ENCODE measurements at places on chromosomes 11 and 22.

DNA sequence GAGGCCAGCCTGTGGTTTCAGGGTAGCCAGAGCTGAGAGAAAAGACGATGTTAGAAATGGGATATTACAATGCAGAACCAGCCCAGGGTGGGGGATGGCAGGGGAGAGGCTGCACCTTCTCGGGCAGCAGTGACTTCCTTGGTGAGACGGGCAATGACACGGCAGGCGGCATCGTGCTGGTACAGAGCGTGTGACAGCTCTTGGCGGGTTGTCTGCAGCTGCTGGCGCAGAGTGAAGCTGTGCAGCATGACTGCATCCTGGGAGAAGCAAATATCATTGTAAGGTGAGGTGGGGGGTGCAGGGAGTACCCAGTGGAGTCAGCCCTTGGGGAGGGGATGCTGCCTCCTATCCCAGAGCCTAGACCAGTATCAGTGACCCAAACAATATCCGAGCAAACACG is 3.8 kb downstream of the PRPF19 start:
- DNase-seq: no peak

DNA sequence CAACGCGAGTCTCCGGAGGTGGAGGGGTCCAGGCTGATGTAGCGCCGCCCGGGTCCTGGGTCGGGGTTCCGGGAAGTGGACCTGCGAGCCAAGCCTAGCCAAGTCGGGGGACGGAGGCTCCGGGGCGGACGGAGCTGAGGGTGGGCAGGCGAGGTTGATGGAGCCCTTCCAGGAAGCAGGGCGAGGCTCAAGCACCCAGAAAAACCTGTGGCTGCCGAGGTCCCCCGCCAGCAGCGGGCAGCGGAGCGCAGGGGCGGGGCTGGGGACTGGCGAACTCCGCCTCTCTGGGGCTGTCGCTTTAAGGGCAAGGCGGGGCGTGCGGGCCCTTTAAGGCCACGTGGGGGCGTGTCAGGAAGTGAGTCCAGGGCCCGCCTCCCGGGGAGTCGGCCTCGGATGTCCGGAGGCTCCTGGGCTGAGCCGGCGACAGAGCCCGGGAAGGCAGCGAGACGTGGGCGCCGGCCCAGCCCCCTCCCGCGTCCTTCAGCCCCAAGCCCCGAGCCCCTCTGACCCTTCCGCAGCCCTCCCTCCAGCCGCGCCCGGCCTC is at the start of gene SLC35C1:
Gene SLC35C1 (plus strand): TSS at position 389 of the 544 bp plus-strand sequence. CDS start 653 bp downstream, outside the sequence.
- peak; percentile 92 for DNase-seq

- no peak for DNase-seq
Measured at GRCh38 chr11:134398644-134399292, 13.3 kb downstream of the B3GAT1 start.

- no peak for DNase-seq
Measured at GRCh38 chr11:103061656-103062055, 30.3 kb downstream of the DCUN1D5 start.

- no peak for DNase-seq
Measured at GRCh38 chr11:116126562-116126961, 622.3 kb upstream of the CADM1 start.

GRCh38 chr11:132864811-132865576 is 667.3 kb downstream of the OPCML start:
- DNase-seq: no peak

DNA sequence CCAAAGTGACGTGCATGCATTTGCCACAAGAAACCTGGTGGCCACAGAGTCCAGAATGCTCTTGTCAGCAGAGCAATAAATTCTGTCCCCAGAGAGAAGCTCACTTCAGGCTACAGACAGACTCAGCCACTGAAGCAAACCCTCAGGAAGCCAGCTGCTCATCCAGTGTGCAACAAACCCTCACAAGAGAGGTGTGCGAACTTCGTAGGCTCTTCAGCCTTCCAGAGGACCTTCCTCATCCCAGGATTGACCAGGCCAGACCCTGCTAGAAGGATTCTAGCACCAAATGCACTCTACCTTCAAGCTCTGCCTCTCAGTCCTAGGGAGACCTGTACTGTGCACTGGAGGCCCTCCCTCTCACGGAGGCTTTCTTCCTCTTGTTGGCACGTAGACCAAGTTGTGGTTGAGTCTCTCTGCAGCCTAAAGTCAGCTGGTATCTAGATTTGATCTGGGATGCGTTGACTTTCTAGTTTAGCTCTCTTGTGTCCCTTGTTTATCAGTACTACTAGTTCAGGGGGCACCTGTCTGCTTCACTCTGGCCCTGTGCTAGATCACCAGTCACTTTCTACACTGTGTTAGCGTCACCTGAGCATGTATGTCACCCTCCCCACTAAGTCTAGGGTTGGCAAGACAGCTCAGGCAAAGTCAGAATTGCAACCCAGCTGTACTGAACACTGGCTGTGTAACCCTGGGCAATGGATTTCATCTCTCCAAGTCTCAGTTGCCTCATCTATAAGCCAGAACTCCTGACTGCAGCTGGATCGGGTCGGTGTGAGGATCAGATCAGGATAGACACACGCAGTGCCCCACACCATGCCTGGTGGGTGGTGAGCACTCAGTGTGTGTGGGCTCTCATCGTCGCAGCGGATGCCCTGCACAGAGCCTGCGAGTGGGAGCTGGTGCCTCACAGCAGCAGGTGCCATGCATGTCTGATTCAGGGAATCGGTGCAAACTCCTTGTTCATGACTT is 22.1 kb upstream of the TMPRSS13 start:
- DNase-seq: no peak

DNA sequence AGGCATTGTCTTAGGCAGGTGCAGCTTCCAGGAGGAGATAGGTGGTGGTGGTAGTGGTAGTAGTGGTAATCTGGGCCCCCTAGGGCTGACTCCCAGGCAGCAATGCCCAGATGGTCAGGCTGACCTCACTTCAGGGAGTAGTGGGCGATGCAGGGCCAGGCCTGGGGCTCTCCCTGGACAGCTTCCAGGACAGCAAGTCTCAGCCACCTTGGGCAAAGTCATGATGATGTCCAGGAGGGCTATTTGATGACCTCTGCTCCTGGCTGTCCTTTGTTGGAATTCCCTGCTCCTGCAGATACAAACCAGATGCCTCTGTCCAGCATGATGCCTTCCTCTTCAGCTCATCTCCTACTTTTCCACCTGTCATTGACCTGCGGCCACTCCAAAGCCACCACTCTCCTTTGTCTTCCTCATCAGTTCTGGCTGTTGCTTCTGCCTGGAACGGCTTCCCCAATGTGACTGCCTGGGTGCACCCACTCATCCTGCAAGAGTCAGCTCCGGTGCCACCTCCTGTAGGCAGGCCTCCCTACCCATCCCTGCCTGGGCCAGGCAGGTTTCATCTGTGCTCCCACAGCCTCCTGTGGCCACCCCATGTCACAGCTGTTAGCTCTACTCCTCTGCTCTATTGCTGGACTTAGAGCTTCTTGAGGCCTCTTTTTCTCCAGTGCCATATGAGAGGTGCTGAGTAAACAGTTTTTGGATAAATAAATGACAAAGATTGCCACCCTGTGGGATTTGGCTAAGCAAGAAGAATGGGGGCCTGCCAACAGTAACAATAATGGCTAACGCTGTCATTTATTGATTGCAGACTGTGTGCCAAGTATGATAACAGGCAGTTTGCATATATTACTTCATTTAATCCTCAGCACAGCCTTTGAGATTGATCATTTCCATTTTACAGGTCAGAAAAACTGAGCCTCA is 172.9 kb upstream of the NECTIN1 start:
- DNase-seq: no peak

GRCh38 chr11:63573881-63574855 is 11.0 kb upstream of the PLAAT2 start:
- DNase-seq: peak; percentile 89

DNA sequence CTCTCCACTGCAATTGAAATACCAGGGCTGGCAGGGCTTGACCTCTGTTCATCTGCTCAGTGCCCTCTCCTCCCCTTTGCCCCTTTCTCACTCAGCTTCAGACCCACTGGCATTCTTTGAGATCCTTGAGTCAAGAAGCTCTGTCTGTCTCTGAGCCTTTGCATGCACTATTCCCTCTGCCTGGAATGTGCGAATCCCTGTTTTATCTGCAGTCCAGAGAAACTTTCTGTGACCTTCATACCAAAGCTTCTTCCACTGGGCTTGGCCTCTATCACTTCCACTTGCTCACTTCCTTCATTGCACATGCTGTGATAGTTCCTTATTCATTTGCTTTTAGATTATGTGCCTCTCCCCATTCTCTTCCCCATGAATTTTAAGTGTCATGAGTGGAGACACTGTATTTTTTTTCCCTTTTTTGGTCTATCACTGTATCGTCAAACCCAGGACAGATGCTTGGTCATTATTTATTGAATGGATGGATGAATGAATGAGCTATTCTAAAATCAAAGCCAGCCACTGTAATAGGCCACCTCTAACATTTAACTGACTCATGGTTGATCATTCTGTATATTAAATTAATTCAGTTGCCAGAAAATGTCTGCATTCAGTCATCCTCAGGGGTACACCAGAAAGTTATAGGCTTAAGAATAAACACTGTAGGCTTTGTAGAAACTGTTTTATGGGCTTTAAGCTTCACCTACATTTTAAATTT is 88.7 kb upstream of the TIMP3 start:
- DNase-seq: no peak

GRCh38 chr11:62645671-62645945 is 805 bp downstream of the GANAB start:
- DNase-seq: no peak

DNA sequence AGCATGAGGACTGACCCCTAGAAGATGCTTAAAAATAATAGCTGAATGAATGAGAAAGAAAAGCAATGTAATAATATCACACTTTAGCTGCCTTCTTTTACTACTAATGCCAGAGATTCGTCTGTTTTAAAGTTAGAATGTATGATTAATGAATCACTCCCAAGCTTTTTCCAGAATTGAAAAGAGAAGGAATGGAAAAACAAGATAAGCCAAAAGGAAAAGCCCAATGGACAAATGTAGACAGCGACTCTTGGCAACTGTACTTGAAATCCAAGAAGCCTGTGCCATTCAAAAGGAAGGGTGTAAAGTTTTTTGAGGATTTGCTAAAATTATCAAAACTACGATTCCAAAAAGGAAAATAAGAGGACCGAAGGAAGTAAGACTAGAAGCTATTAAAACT is 40.8 kb upstream of the PAMR1 start:
- DNase-seq: no peak

- DNase-seq: no peak
Measured at GRCh38 chr11:66919923-66920322, 38.3 kb downstream of the PC start.

DNA sequence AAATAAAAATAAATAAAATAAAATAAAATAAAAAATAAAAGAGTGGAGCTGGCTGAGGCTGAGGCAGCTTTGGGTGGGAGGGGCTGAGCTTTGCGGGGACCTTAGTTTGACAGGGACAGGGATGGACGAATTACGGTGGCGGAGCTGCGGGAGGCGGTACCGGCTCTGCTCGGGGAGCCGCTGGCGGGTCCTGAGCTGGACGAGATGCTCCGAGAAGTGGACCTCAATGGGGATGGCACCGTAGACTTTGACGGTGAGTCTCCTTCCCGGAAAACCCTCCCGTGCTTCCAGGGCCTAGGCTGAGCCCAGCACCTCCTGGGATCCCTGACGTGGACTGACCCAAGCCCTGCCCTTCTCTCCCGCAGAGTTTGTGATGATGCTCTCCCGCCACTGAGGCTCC is 3.1 kb downstream of the CABP4 start:
- DNase-seq: no peak

DNA sequence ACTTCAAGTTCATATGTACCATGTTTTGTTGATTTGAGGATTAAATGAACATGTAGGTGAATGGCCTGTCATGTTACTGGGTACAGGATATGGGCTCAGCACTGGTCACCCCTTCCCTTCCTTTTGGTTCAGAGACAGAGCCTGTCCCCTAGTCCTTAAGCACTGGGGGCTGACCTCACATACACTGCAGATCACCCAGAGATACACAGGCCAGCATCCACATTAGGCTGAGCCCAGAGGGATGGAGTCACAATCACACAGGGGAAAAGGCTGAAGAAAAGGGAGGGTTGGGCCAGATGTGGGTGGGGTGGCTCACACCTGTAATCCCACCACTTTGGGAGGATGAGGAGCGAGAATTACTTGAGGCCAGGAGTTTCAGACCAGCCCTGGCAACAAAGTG is 62.3 kb downstream of the IGLL5 start:
- DNase-seq: no peak

GRCh38 chr11:30762188-30762587 is 176.0 kb upstream of the MPPED2 start:
- DNase-seq: no peak

- DNase-seq: no peak
Measured at GRCh38 chr11:122342089-122342744, 226.2 kb upstream of the BLID start.

DNA sequence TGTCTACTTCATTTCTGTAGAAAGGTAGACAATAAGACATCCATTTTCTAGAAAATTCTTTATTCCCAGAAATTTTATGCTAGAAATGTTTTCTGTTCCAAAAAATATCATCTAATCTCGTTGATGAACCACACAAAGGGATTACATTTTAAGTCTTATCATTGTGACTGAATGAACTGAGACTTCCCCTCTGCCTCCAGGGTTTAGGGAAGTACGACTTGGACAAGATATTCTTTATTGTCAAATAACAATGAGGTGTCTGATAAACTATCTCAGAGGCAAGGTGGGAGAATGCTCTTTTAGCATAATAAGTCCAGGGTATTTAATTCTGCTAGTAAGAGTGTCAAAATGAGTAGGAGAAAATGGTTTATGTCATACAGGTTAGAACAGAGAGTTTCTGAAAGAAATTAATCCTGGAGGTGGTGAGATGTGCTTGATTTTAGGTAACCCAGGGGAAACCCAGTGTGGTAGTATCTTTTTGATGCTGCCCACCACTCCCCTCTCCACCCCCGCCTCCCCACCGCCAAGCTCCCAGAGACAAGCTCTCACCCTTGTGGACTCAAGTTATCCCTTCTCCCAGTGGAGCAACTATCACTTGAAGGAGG is 100.6 kb downstream of the CD44 start:
- no peak for DNase-seq

GRCh38 chr11:120863359-120863758 is 160.5 kb upstream of the TBCEL start:
- peak; percentile 5 for DNase-seq

DNA sequence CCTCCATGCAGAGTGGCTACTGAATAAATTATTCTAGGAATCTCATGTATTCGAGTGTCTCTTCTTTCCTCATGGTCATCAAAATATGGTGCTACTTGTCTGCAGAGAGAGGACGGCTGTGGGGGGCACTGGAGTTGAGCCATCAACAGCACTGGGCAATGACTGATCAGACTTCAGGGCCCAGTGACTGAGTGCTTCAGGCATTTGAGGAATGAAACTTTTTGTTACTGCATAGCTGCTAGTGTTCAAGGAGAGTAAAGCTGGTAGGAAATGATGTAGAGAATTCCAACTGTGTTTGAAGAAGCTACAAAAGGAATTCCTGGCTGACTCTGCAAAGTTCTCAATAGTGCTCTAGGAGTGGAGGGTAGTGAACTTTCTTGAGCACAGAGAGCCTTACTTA is 277.7 kb downstream of the CADM1 start:
- peak; percentile 19 for DNase-seq

- DNase-seq: no peak
Measured at GRCh38 chr22:40044870-40045834, 50.4 kb downstream of the FAM83F start.

Measured in fibroblast of pulmonary artery (primary cell).